ENCODE measurements at places on chromosomes 16 and 17. TPM values are rescaled to one million over a fixed set of nuclear protein-coding genes. Genes with fewer than 3 reads are reported as not detected.

DNA sequence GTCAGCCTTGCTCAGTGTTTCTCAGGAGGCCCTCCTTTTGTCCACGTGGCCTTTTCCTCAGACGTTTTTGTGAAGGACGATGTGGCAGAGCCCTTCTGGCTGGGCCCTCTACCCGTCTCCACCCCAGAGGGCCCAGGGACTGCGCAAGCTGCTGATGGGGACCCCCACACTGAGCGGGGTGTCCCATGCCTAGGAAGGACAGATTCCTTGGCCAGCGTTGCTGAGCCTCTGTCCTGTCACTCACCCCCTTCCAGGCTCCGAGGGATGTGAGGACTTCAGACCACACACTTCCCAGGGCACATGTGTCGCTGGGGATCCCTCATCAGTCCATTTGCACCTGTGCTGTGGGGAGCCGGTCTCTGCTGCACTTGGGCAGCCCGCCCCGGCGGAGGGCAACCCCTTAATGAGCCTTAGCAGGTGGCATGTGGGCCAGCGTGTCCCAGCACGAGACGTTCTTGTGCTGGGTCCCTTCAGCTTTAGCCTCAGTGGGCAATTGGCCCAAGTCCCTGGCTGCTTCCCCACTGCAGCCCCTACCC is 48.3 kb downstream of the NT5M start:
- no peak for DNase-seq
- H3K4me1 ChIP-seq = no peaks in the 10 kb centered on the region
- H3K27ac ChIP-seq = no peak overlapping the region
- H3K4me3 ChIP-seq = no peak overlapping the region
- H3K27me3 ChIP-seq = no peaks in the 10 kb centered on the region

DNA sequence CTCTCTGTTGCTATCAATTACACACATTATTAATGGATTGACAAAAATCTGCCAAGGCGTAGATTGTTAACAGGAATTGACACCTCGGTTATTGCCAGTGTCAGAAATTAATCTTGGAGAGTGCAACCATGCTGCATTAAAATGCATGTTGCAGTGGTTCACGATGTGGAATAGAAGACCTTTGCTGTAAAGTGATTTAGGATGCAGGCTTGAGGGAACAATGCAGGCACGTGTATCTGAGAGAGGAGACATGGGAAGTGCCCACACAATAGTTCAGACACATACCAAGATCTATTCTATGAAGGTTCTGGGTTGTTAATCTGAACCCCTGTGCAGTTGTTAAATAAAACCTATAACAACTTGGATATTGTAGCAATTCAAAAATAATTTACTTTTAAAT is 1032.8 kb upstream of the CDH8 start:
- H3K4me3 ChIP-seq = no peak overlapping the region
- no peak overlapping the region for H3K27ac ChIP-seq

- H3K4me1 ChIP-seq = no peaks in the 10 kb centered on the region
- no peaks in the 10 kb centered on the region for H3K27me3 ChIP-seq
- no peak for DNase-seq
- H3K36me3 ChIP-seq = no peaks in the 10 kb centered on the region
These were observed 12.9 kb upstream of the SLC39A11 start for GRCh38 chr17:73105431-73105830.

DNA sequence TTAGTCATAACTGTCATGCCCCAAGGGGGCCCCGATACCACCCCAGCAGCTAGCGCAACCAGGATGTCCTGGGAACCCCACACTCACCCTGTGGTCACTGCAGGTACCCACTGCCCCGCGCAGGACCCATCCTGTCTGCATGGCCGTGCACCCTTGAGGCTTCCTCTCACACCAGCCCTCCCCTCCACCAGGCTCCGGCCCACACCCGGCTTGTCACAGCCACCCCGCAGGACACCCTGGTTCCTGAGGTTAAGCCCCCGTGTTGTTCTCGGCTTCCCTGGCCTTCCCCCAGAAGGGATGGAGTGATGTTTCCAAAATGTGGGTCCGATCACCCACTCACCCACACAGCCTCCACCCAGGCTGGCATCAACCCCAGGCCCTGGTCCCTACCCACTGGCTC is 7.5 kb downstream of the DNASE1L2 start:
- H3K27ac ChIP-seq = no peak overlapping the region
- H3K27me3 ChIP-seq = no peaks in the 10 kb centered on the region
- DNase-seq = no peak
- H3K4me1 ChIP-seq = no peaks in the 10 kb centered on the region

DNA sequence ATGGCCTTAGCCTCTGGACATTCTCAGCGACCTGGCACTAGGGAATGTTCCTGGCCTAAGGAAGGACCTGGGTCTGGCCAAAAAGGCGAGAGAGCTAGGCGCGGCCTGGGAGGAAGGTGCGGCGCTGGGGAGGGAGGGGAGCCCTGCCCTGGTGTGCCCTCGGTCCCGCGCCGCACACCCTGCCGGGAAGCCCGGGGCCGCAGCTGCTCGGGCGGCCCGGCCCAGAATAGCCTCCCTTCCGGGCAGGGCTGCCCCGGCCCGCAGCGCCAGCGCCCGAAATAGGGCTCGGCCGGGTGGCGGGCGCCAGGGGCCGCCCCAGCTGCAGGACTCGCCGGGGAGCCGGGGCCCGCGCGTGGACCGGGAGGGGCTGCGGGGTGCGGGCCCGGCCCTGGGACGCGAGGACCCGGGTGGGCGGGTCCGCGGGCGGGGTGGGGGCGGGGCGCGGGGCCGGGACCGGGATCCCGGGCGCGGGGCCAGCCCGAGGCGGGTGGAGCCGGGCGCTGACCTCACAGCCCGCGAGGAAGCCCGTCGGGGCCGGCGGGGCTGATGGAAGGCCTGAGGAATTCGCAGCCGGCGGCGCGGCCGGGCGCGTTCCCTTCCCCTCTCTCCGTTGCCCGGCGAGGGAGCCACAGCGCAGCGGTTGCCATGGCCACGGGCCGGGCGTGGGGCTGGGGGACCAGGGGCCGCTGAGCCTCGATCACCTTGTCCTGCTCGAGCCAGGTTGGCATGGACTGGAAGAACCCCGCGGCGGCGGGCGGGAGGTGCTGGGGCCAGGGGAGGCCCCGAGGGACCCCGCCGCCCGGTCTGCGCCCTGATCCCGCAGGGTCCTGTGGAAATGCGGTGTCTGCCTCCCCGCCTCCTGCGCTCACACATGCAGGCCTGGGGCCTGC is 18.1 kb downstream of the SOCS3 start:
- no peaks in the 10 kb centered on the region for H3K27me3 ChIP-seq
- DNase-seq = peak; percentile 96
- no peak overlapping the region for H3K4me3 ChIP-seq

GRCh38 chr17:45171338-45172231 is 9.9 kb downstream of the HEXIM2 start:
- H3K4me3 ChIP-seq = peak overlapping the region; percentile 58
- H3K36me3 ChIP-seq = no peaks in the 10 kb centered on the region
- no peaks in the 10 kb centered on the region for H3K4me1 ChIP-seq
- H3K27ac ChIP-seq = peak overlapping the region; percentile 97
- H3K27me3 ChIP-seq = no peaks in the 10 kb centered on the region

Gene BAIAP2
- 45.8 TPM for total RNA-seq

GRCh38 chr17:33927732-33928133 is 327.4 kb upstream of the CCL2 start:
- no peak for DNase-seq
- no peaks in the 10 kb centered on the region for H3K4me1 ChIP-seq

Gene GDPD3
- total RNA-seq = 3.6 TPM

Gene CCL15
- total RNA-seq = 0.82 TPM
